ENCODE measurements at places on chromosomes 12 and 14.
A peak's percentile ranks its signal among the peaks of the same experiment; 100 is the strongest.

- DNase-seq = no peak
Observed at GRCh38 chr12:124542021-124542949, 25.1 kb downstream of the NCOR2 start.

GRCh38 chr12:89791286-89791685, 82.6 kb upstream of the ATP2B1 start:
- DNase-seq = no peak

DNA sequence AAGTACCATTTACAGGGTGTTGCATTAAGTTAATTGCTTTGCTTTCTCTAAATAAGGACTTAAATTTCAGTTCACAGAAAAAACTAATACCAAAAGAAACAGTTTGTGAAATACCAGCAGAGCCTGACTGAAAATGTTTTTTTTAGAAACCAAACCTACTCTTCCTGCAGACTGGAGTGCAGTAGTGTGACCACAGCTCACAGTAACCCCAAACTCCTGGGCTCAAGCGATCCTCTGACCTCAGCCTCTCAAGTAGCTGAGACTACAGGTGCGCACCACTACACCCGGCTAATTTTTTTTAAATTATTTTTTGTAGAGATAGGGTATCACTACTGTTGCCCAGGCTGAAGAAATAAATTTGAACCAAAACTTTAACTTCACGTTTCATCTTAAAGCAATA, 103.5 kb upstream of the PLEKHA5 start:
- no peak for DNase-seq

- DNase-seq = no peak
Observed at GRCh38 chr12:104682790-104683279, 226.1 kb downstream of the CHST11 start.

DNA sequence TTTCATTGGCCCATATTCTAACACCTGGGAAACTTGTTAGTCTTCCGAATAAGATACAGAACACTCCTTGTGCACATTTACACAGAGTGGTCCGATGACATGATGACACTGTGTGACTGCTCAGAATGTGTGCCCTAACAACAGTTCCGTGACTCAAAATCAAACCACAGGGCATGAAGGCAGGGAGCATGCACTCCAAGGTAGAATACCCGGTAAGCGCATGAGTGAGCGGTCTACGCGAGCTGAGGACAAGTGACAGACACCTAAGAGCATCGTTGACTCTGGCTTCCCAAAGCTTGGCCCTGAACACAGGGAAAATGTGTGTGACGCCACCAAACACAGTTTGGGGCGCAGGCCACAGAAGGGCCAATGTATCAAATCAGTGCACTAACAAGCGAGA, 18.6 kb downstream of the CLIP1 start:
- no peak for DNase-seq

DNA sequence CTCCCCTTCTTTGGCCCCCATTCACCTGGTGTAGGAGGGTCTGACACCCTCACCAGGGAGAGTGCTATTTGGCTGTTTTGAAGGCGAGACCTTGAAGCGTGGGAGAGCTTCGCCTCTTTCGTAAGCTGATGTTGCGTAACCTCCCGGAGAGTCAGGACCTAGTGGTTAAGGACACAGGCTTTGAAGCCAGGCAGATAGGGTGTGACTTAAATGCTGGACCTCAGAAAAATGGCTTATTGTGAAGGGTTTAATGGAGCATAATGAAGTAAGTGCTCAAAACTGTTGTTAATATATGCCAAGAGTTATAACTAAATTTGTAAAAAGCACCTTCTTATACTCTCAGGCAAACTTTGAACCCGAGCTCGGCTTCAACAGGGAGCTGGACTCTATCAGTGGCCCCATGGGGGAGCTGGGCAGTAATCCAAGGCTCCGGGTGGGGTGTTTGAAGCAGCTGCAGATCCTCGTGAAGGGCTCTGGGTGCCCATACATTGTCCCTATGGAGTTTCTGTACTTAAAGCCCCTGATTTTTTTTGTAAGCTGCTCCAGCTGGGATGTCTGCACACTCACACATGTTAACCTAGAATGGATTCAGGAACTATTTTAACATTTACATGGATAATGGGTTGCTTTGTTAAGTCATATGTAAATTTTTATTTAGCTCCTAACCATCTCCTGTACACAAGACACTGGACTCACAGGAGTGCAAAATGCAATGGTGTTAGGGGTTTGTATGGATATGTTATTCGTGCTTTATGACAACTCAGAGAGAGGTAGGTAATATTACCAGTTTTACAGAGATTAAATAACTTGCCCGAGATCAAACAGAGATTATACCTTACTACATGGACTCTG, 26.0 kb downstream of the PPFIBP1 start:
- peak; percentile 98 for DNase-seq

DNA sequence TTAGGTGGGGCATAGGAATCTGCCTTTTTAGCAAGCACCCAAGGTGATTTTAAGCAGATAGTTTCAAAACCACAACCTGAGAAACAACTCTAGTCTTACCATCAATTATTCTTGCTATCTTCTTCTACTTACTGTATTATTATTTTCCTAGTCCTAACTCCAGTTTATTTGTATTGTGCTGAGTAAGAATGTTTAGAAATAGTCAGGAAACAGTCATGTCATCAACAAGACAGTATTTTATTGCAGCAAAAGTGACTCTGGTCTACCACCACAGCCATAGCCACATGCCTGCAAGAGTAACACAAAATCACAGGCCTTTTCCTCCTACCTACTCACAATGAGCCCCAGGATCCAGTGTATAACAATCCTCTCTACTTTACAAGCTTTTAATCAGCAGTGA, 46.3 kb upstream of the FLRT2 start:
- no peak for DNase-seq

DNA sequence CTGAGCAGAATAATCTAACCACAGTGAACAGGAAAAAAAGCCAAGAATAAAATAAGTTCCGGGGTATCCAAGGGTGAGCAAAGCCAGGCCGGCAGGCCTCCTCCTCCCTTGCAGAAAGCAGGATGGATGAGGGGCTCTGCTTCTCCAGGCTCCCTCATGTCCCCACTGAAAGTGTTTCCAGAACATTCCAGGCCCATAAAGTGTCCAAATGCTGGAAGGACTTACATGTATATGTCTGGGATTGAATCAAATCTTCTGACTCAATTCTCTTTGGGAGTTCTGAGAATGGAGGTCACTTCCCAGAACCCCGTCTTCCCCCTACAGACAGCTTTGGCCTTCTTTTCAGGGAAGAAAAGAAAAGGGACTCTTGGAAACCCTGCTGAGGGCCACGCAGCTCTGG, 25.0 kb upstream of the BDKRB1 start:
- DNase-seq = no peak

GRCh38 chr14:57833323-57833722, 32.6 kb downstream of the SLC35F4 start:
- DNase-seq = peak; percentile 95

DNA sequence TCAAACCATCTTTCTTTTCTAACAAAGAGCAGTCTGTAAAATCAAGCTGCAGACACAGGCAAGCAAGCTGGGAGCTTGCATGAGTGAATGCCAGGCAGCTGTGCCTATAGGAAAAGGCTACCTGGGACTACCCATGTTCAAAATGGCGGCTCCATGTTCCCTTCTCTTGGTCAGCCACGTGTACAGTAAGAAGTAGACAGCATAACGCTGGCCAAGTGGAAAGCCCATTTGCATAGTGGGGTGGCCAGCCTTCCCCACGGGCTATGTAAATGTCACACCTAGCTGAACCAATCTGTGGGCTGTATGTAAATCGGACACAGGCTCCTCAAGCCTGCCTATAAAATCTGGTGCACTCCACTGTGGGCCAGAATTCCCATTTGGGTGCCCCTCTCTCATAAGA, 117.1 kb downstream of the SYT10 start:
- no peak for DNase-seq

DNA sequence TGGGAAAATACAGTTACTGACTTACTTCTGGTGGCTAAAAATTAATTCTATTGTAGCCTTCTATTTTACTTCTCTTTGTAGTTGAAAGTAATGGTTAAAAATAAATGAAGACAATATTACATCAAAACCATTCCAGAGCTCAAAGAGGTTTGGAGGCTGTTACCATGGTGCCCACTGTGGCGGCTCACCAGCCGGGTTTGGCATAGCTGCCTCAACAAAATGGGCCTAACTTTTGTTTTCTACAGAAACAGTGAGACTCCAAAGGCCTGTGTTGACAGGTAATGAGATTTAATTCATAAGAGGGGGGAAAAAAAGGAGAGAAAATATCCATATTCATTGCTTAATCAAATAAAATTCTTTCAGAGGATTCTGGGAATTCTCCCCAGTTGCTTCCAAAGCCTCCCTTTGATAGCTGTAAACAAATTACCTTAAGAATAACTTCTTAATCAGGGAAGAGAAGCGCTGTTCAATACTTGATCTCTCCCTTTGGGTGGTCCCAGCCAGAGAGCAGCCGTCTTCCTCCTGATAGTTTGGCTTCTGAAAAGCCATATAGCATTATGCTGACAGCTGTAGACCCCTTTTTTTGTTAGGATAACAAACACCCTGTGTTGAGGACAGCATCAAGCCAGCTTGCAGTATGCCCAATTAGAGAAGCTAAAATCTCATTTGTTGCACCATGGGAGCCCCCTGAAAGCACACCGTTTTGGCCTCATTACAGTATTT, 266.8 kb downstream of the NEDD1 start:
- no peak for DNase-seq

- DNase-seq = no peak
Observed at GRCh38 chr14:103121846-103122584, 1.2 kb upstream of the TNFAIP2 start.

DNA sequence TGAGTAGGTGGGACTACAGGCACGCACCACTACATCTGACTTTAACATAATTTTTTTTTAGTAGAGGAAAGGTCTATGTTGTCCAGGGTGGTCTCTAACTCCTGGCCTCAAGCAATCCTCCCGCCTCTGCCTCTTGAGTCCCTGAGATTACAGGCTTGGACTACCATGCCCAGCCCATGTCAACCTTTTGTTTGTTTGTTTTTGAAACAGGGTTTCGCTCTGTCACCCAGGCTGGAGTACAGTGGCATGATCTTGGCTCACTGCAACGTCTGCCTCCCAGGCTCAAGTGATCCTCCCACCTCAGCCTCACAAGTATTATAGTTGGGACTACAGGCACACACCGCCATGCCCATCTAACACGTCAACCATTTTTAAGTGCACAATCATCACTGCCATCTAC, 29.2 kb downstream of the PITPNM2 start:
- no peak for DNase-seq

DNA sequence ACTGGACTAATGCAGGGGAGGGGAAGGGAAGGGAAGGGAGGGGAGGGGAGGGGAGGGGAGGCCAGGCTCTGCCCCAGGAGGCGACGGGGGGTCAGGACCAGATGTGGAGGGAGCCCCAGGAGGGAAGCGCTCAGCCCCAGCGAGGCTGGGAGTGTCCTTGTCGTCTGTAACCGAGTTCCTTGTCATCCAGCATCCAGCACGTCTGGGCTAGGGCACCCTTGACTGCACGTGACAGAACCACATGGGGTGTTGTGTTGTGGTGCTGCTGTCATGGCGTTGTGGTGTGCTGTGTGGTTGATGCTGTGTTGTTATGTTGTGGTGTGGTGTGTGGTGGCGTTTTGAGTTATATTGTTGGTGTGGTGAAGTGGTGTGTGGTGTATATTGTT, 28.4 kb upstream of the SFSWAP start:
- no peak for DNase-seq

DNA sequence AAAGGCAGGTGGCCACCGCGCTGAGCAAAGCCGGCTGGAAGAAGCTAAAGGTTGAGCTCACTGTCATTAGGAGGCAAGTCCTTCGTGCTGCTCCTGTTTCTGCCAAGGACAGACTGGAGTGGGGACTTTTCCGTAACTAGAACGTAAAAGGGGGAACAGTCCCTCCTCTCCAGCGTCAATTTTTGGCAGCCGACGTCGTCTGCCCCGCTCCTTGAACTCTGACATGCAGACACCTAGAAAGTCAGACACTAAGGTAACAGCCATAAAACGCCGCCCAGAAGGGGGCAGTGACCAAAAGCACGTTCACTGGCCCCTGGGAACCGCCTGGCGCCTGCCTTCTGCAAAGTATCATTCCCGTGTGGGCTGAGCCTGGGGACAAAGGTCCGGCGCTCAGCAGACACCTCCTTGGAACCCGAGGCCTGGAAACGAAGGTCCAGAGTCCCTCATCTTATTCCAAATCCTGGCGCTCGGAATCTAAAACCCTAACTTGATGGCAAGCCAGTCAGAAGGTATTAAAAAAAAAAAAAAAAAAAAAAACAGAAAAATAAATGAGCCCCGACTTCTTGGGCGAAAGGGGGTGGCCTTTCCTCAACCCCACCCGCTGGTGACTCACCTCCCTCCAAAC, 1.1 kb upstream of the LRP1 start:
- no peak for DNase-seq

GRCh38 chr12:132405742-132406251, 76.4 kb upstream of the GALNT9 start:
- DNase-seq = no peak

GRCh38 chr12:1360441-1361210, 233.8 kb downstream of the FBXL14 start:
- DNase-seq = peak; percentile 30

- DNase-seq = no peak
Observed at GRCh38 chr12:55624056-55624455, 12.6 kb upstream of the OR10P1 start.

GRCh38 chr12:40622246-40622838, 69.9 kb upstream of the CNTN1 start:
- peak; percentile 3 for DNase-seq

- no peak for DNase-seq
Observed at GRCh38 chr14:58919217-58919616, 269.2 kb upstream of the DAAM1 start.

GRCh38 chr12:109289004-109289403, 20.1 kb downstream of the FOXN4 start:
- no peak for DNase-seq

- DNase-seq = no peak
Observed at GRCh38 chr14:61460718-61461611, 139.6 kb downstream of the PRKCH start.

GRCh38 chr12:48813465-48814261, 4.6 kb upstream of the CACNB3 start:
- DNase-seq = no peak

- DNase-seq = no peak
Observed at GRCh38 chr14:65819569-65819968, 407.0 kb downstream of the FUT8 start.

GRCh38 chr12:47346251-47347019, 266.7 kb upstream of the AMIGO2 start:
- DNase-seq = no peak

GRCh38 chr14:50734950-50735695, 67.0 kb upstream of the SAV1 start:
- DNase-seq = no peak

- DNase-seq = no peak
Observed at GRCh38 chr12:92597118-92597517, 105.7 kb upstream of the PLEKHG7 start.

GRCh38 chr12:65460063-65460462, 181.6 kb downstream of the MSRB3 start:
- DNase-seq = no peak

- no peak for DNase-seq
Observed at GRCh38 chr12:99493197-99493596, 154.4 kb upstream of the GARIN6 start.

- DNase-seq = no peak
Observed at GRCh38 chr12:54232790-54233189, 44.0 kb upstream of the SMUG1 start.

Measured in epithelial cell of proximal tubule (primary cell).